ENCODE measurements at places on chromosomes 11 and 22.

DNA sequence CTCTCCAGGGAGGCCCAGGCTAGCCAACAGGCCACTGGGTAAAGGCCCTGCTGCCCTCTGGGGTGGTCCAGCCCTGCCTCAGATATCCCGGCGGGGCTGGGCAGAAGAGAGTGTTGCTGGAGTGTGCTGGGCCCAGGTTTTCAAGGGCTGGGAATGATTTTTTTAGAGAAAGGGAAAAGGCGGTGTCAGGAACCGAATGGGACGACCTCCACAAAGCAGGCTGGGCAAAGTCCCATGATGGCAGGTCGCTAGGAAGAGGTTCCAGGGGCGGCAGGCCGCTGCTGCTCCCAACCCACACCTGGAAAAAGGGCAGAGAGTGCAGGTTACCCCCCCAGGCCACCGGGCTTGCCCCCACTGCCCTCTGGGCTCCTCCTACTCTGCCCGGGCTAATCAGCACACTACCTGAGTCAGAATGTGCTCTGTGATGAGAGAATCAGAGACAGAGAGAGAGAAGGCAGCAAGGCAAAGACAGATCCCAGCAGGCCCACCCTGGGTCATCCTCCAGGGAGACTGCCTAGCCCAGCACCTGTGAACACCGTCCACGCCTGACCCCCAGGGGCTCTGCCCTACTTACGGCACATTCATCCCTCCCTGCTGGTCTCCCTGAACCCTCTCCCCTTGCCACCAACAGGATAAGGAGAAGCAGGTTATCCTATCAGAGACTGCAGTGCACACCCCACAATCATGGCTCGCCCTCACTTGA, 4.6 kb downstream of the PATZ1 start:
- no peak for DNase-seq

DNA sequence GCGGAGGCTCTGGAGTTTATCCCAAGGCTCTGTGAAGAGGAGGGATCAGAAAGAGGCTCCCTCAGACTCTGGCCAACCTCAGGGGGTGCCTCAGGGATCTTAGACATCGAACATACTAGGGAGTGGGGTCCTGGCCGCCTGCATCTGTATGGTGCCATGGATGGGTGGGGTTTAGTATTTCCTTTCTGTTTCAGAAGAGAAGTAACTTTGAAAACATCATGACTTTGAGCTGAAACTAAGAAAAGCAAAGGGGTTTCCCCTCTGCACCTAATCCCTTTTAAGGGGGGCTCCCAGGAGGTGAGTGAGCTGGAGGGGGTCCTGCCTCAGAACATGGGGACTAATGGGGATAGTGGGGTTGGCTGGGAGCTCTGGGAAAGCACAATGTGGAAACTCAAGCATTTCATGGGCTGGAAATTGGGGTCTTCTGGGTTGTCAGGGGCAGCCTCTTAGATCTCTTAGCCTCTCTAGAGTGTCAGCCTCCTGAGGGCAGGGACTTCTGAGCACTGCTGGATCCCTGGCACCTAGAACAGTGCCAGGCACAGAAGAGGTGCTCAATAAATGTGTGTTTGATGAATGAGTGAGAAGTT, 11.8 kb upstream of the SSTR3 start:
- no peak for DNase-seq

- no peak for DNase-seq
Measured at GRCh38 chr11:73241300-73241699, 23.2 kb downstream of the P2RY2 start.

DNA sequence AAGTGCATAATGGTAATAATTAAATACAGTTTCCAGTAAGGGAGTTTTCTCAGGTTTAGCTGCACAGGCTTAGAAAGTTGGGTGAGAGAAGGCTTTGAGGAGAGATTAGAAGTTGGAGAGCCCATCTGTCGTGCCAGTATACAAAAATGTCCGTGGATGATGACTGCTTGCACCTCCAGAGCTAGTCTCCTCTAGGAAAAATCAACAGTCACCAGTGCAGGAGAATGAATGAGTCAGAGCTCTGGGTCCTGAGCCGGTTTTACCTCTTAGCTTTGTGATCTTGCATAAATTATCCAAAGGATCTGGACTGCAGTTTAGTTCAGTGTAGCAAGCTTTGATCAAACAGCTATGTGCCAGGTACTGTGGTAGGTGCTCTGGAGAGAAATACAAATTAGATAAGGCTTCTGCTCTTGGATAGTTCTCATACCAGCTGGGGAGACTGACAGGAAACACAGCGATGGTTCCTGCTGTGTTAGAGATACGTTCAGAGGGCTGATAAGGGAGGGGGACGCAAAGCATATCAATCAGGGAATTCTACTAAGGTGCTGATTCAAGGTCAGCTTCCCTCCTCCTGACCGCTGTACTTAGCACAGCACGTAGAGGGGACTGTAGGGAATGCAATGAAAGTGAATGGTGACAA, 125.9 kb downstream of the TEAD1 start:
- DNase-seq, result peak; percentile 63

- no peak for DNase-seq
Measured at GRCh38 chr11:111193924-111194490, 51.5 kb upstream of the POU2AF2 start.

GRCh38 chr22:49971232-49972162, 10.9 kb downstream of the PIM3 start:
- peak; percentile 89 for DNase-seq

DNA sequence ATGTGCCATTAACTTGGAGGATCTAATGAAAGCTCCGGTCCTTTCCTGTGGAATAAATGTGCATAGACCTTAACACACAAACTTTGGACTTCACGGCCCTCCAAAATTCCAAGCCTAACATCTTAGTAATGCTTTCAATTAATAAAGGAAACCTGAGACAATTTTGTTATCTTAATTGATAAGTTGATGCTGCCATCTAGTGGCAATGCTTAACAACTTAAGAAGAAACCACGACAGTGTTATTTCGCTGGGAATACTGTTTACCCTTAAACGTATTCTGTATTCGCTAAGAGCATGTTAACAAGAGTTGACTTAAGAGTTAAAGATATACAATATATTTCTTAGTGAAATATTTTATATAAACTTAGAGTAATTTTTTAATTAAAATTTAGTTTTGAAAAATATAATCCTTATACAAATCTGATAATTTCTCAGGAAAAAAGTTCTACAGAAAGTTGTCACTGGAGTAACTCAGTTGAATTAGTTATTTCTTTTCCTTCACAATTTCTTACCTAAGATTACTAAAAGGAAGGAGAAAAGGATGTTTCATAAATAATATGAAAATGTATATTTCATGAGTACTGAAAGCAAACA, 35.0 kb upstream of the OR9G4 start:
- DNase-seq, result peak; percentile 72

DNA sequence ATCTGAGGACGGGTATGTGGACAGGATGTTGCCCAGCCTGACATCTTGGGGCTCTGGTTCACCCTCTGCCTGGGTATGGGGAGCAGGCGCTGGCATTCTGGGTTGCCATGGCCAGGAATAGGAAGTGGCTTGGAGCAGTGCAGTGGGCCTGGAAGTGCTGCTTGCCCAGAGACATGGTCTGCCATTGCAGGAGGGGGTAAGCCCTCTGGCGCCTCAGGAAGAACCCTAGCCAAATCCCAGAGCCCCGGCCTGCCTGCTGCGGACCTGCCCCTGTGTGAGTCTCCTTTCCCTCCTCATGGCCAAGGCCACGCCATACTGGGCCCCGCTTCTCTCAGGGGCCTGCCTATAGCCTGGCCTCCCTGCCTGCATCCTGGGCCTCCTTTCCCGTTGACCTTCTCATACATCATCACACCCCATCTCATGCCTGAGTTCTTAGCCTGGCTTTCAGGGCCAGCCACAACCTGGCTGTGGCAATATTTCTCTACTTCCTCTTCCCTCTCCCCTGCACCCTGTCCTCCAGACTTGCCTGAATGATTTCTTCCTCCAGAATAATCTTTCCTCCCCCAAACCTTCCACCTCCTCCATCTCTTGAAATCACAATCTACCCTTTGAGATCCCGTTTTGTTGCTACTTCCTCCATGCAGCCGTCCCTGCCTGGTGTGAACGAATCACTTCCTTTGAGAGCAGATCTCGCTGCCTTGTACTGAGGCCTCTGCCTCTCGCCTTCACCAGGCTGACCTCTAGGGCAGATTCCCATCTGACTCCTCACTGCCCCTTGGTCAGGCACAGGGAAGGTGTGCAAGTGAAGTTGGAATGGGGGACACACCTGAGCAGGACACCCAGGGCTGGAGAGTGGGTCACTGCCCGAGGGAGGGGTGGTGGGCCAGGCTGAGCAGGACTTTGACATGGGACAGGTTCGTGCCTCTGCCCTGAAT, 5.2 kb downstream of the CAPN5 start:
- peak; percentile 25 for DNase-seq
